C1 segment of cervical spinal cord (tissue), 14 donors: ENCODE measurements at places on chromosomes 11 and 22.

GRCh38 chr11:3609416-3610265 is 32.2 kb downstream of the ART5 start:
- DNase-seq: no peak

GRCh38 chr11:102669664-102670063 is 35.9 kb downstream of the MMP27 start:
- DNase-seq: no peak

- no peak for DNase-seq
Measured at GRCh38 chr11:119795231-119795630, 66.2 kb upstream of the NECTIN1 start.

DNA sequence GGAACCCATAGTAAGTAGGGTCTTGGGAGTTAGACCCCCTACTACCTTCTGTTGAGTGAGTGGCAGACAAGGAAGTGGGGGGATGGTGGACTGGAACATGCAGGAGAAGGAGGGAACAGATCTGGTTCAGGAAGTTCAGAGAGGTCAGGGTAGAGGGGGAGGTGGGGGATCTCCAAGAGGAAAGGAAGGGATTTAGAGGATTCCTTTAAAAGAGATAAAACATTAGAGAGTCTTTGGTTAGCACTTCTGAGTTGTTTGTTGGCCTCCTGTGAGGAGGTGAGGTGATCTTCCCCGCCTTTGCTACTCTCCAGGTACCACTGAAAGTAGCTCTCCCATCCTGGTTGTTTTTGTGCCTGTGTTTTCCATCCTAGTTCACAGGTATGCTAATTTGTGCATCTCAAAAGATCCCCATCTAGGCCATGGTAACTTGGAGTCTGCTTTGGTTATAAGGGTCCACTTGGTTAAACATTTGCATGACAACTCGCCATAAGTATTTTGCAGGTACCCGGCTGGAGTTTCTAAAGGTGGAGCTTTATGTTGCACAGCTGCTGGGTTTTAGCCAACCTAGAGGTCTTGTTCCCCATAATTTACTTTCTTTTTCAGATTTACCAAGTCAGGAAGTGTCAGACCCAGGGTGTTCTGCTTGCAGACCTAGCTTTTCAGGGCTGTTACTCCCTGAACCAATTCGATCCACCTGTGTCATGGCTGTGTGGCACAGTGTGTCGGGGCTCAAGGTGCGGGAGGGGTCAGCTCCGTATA is 79.3 kb upstream of the SORL1 start:
- no peak for DNase-seq

GRCh38 chr22:35445933-35446332 is 46.0 kb downstream of the MCM5 start:
- DNase-seq: no peak

- no peak for DNase-seq
Measured at GRCh38 chr11:1628506-1629325, 859 bp upstream of the KRTAP5-5 start.

DNA sequence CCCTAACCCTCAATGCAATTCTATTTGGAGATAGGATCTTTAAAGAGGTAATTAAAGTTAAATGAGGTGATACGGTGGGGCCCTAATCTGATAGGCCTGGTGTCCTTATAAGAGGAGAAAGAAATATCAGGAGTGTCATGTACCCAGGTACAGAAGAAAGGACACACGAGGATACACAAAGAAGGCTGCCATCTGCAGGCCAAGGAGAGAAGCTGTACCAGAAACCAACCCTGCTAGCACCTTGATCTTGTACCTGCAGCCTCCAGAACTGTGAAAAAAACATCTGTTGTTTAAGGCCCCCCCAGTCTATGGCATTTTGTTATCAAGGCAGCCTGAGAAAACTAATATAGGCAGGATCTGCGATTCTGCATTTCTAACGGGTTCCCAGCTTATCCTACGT is 44.2 kb downstream of the FBXO7 start:
- DNase-seq: no peak

GRCh38 chr11:66853242-66854229 is 3.3 kb upstream of the LRFN4 start:
- no peak for DNase-seq

DNA sequence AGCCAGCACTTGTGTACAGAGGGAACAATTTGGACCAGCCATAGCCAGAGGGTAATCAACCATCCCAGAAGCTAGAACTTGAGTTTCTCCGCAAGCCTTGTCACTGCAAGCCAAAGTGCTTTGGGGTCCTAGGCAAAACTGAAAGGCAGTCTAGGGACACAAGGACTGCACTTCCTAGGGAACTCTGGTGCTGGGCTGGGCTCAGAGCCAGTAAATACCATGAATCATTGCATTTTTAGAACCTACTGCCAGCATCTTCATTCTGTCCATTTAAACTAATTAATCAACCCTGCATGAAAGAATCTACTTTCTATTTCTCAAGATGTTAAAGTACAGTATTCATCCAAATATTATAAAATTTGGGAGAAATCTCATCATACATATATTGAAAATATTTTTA is 20.0 kb downstream of the PATE3 start:
- no peak for DNase-seq

GRCh38 chr22:19815093-19815822 is 39.4 kb downstream of the GNB1L start:
- DNase-seq: no peak

DNA sequence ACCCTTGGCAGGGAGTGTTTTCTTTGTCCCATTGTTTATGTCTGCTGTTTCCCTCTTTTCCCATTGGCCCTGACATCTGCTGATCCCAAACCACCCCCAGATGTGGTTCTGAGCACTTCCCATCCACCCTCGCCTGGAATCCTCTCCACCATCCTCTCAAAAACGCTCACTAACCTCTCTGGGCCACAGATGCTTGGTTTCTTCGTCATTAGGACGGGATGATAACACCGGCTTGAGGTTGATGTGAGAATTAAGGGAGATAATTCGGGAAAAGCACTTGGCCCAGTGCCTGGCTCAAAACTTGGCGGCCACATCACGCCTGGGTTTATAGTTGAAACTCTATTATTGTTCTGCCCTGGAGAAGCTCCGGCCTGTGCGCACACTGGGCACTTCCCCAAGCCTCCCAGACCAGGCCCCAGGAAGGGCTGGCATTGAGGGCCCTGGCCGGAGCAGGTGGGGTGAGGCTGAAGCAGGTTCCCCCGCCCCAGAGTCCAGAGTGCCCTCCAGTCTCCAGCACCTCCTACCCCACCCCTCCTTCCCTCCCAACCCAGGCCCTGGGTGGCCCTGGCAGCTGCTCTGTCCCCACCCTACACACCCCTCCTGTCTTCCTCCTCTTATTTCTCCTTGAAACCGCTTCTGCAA is 63.7 kb downstream of the CYTH4 start:
- no peak for DNase-seq

DNA sequence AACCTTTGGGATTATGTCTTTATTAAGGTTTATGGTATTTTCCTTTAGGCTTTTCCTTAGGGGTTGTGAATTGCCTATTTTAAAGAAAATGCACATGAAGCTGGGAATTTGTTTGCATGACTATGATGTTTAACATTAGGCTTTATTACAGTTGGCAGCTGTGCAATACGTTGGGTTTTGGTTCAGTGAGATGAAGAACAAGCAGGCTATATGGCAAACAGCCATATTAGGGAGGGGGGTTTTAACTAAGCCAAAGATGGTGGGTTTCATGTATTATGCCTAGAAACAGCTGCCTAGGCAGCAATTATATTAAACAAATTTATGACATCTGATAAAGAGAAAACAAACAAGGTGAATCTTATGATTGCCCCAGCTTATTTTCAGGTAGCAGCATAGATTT is 880.8 kb downstream of the FAM181B start:
- no peak for DNase-seq

DNA sequence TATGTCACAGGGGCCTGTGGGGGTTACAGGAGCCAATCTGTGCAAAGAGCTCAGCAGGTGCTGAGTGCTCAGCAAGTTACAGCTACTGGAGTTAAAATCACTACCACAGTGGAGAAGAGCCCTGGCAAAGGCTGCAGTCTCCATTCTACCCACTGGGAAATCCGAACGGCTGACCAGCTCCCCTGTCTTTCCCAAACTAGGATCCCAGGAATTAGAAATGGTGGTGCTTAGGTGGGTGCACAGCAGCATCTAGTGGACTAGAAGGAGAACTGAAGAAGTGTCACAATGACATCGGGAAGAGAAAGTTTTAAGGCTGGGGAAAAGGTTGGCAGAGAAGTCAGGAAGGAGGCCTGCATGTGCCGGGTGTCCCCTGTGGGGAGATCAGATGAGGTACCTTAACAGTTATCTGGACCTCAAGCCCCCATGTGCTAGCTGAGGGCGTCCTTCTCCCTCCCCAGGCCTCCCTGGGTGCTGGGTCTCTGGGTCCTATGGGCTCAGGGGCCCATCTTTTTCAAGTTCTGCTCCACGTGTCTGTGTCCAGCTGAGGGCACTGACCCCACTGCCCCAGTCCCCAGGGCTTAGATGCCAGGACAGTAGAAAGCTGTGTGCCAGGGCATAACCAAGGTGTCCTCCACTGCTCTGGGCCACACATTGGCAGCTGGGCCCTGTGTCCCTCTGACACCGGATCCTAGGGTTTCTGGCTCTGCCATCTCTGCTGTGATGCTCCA is 1.9 kb downstream of the PIWIL3 start:
- DNase-seq: no peak

GRCh38 chr22:22552630-22553029 is 6.4 kb downstream of the PRAME start:
- DNase-seq: no peak

GRCh38 chr11:64306563-64306875 is 1.2 kb downstream of the ESRRA start:
- no peak for DNase-seq

- no peak for DNase-seq
Measured at GRCh38 chr11:2713661-2714462, 14.1 kb upstream of the KCNQ1OT1 start.

GRCh38 chr11:25900814-25901213 is 431.1 kb upstream of the ANO3 start:
- DNase-seq: no peak

DNA sequence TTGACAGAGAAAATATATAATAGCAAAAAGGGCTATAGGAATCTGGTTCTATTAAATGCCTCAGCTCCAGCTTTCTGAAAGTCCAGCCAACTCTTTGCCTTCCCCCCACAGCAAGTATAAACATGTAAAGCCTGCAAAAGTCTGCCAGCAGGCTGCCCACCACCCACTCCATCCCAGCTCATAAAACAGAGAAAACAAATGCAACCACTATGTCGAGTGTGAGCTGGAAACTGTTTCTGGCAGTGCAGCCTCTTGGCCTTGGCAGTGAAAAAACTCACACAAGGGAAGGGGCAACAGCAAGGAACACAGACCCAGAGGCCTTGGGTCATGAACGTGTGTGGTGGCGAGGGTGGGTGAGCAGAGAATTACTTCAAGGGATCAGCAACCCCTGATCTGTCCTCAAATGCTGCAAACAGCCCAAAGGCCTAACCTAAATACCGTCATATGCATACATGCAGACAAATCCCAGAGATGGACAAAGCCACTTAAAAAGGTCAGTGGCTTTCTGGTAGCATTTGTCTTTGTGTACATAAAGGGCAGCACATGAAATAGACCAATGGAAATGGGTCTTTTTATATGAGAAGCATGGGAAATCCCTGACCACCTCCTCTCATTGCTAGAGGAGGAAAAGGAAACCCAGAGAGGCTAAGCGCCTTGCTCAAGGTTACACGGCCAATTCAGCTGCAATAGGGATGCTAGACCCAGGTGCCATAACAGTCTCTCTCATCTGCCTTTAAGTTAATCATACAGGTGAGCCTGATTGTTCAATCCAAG is 74.8 kb downstream of the NAT10 start:
- DNase-seq: no peak

DNA sequence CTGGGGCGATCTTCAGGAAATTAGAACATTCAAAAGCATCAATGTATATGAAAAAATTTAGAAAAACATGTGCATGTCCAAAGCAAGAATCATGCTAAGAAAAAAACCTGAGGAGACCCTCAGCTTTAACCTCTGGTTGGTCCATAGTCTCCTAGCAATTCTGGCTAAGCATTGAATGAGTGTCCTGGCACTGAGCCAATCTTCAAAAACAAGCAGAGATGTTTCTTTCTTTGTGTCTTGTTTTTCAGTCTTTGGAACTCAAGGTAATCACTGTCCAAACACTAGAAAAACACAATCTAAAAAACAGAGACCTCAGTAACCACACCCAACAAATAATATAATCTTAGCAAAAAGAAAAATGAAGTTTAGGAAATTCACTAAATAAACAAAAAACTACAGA is 205.4 kb upstream of the CARD18 start:
- no peak for DNase-seq

DNA sequence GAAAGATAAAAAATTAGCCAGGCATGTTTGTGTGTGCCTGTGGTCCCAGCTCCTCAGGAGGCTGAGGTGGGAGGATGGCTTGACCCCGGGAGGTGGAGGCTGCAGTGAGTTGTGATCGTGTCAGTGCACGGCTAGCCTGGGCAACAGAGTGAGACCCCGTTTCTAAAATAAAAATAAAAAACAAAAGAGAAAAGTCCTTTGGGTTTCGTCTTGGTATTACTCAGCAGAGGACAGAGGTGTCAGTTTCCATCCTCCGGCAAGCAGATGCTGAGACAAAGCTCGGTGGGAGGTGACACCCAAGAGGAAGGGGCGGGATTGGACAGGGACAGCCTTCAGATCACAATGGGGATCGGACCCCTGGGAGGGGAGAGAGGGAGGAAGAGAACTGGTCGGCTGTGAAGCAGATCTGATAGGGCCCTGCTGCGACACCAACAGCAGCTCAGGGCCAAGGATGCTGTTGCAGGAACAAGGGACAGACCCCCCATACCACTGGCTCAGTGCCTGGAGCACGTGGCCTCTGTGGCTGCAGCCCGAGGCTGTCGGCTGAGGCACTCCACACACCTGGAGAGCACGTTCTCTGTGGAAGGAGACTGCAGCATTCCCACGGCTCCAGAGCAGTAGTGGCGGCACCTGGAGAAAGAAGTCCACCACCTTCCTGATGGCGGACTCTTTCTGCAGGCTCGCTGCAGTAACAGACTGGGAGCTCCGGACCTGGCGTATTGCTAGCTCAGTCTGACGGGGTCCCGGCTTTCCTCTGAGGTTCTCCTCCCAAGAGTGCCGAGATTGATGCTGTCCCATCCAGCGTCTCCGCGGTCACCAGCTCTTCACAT is 5.2 kb upstream of the BID start:
- no peak for DNase-seq

DNA sequence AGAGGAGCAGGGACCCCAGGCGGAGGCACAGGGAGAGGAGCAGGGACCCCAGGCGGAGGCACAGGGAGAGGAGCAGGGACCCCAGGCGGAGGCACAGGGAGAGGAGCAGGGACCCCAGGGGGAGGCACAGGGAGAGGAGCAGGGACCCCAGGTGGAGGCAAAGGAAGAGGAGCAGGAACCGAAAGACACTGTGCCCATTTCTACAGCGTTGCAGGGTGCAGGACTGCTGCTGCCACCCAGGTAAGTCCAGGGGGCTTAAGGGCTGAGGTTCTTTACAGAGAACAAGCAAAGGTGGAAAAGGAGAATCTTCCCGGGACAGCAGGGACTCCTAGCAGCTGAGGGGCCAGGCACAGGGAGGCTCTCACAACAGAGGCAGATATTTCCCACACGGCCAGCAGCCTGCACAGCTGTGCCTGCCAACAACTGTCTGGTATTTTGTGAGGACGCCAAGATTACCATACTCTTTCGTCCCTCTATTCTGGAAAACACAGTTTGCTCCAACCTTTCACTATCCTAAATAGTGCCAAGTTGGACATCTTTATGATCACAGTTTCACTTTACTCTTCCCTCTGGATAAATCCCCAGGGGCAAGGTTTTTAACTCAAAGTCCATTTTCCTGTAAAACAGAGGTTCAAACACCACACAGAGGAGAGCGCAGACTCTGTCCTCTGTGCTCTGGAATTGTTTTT is 39.4 kb downstream of the SHANK2 start:
- DNase-seq: no peak

GRCh38 chr11:18022419-18022818 is 9.6 kb upstream of the SERGEF start:
- no peak for DNase-seq

- DNase-seq: no peak
Measured at GRCh38 chr11:118212131-118212725, 12.6 kb downstream of the JAML start.
